ENCODE measurements at places on chromosomes 6 and 20.
A peak's percentile ranks its signal among the peaks of the same experiment; 100 is the strongest.

DNA sequence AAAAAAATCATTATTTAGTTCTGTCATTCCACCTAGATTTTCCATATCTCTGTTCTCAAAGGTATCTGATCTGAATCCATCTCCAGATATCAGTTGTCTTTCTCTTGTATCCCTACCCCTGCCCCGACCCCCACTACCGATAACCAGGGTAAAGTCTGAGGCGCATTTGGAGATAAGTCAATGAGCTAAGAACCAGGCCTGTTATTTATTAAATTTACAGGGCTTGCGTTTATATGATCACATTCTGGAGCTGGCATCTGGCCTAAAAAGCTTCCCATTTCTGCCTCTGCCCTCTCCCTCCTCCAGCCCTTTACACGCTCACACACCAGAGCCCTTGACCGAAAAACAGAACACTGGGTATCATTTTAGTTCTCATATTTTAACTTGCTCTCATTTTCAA, 144.7 kb downstream of the ALDH8A1 start:
- no peak for DNase-seq

GRCh38 chr6:85923013-85923430, 280.3 kb upstream of the SYNCRIP start:
- peak; percentile 24 for DNase-seq

DNA sequence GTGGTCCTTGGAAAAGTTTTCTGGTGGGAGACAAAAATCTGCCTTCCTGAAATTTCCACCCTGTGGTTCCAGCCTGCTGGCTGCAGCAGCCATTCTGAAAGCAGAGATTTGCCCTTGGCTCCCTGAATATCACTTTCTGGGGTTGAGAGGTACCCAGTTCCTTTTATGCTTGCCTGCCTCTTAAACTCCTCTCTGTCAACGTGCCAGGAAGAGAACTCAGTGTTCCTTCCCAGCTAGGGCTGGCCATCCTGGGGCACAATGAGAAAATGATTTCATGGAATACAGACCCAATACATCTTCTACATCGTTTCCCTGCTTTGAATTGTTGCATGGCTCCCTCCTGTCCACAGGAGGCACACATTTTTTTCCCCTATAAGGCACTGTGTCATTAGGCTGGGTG, 1.6 kb upstream of the DSN1 start:
- no peak for DNase-seq

GRCh38 chr20:14561741-14562221, 224.4 kb upstream of the FLRT3 start:
- DNase-seq, result no peak

- no peak for DNase-seq
Observed at GRCh38 chr6:138724015-138724414, 49.6 kb upstream of the CCDC28A start.

GRCh38 chr6:75084872-75085381, 120.9 kb downstream of the COL12A1 start:
- peak; percentile 15 for DNase-seq

- DNase-seq, result no peak
Observed at GRCh38 chr6:140230282-140230681, 855.8 kb upstream of the CITED2 start.

DNA sequence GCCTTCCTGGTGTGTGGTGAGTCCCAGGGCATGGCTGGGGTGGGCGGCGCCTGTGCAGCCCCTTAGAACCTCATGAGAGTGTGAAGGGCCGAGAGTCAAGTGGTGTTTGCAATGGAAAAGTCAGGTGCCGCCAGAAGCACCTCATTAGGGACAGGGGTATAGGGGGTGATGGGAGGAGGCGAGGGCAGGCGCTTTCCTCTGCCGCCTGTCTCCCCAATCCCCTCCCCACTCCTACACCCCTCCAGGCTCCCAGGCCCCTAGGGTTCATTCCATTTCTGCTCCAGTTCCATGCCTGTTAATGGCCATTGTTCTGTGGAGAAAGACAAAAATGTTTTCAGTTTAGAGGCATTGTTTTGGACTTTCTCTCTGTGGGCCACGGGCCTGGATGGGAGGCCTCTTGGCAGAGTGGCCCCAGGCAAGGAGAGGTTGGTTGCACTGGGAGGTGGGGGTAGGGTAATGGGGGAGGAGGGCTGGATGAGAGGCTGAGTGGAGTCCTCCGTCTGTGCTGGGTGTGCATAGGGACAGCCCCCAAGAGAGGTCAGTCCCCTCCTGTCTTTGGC, 21.4 kb upstream of the SCUBE3 start:
- DNase-seq, result no peak

GRCh38 chr6:91387290-91388059, 800.6 kb upstream of the MAP3K7 start:
- no peak for DNase-seq

DNA sequence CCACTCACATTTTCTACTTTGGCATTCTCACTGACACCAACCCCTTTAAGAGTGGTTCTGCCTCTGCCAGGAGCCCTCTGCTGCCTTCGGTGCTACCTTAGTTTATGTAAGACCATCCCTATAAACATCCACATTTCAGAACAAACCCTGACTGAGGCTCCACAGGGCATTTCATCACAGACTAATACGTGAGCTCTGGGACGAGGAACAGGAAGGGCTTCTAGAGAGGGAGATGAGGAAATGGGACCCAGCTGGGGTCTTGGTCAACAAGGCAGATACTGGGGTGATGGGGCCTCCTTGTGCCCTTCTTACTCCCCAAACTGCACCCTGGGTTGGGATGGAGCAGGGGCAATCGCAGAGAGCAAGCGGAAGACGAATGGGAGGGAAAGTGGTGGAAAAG, 86.5 kb upstream of the FYN start:
- no peak for DNase-seq

GRCh38 chr20:37311710-37312355, 22.4 kb downstream of the MANBAL start:
- no peak for DNase-seq

DNA sequence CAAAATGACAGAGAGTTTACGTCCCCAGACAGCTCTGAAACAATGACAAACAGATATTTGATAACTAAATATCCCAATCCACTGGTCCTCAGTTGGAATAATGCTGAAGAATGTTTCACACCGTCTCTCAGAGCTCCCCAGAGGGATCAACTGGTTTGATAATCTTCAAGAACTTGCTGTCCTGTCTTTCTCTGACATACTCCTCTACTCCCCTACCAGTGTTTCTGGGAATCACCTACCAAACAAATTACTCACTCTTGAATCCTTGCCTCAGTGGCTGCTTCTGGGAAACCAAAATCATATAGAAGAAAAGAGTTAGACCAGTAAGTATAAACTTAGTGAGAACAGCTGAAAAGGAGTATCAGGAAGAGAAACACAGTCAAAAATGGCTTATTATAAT, 469.7 kb upstream of the JAG1 start:
- no peak for DNase-seq

- DNase-seq, result no peak
Observed at GRCh38 chr6:122663981-122664380, 53.8 kb downstream of the PKIB start.

- no peak for DNase-seq
Observed at GRCh38 chr6:141988327-141988726, 144.4 kb upstream of the GJE1 start.

DNA sequence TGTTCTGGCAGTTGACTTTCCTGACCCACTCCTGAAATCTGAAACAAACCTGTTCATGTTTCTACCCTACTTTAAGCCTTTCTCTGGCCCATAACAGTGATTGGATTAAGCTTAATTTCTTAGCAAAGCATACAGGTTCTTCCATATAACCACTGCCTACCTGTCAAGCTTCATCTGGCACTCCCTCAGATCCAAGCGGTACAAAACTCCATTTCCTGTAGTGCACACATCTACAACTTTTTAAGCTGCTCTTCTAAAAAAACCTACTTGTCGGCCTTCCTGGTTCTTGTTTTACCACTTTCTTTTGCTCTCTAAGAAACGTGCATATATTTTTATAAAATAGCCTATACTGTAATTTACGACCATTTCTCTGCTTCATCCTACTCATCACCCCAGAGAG, 916 bp upstream of the PPP1R11 start:
- no peak for DNase-seq

- no peak for DNase-seq
Observed at GRCh38 chr20:62406635-62407176, 379 bp downstream of the CABLES2 start.
